Muscle of arm (tissue), 14 donors: ENCODE measurements at places on chromosomes 1 and 21. TPM values are rescaled to one million over a fixed set of nuclear protein-coding genes. Genes with fewer than 3 reads are reported as not detected.

DNA sequence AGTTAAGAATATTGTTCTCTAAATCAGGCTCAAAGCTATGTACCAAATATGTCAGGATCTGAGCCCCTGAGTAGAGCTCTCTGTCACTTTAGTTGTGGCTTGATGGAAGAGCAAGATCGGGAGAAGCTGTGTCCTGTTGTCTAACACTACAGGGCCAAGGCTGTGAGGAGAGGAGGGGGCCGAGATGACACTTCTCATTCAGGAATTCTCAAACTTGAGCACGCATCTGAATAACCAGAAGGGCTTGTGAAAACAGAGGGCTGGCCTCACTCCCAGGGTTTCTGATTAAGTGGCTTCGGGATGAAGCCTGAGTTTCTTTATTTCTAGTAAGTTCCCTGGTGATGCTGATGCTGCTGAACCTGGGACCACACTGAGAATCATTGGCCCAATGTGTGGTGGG is 209.2 kb upstream of the DAB1 start:
- DNase-seq, result no peak

DNA sequence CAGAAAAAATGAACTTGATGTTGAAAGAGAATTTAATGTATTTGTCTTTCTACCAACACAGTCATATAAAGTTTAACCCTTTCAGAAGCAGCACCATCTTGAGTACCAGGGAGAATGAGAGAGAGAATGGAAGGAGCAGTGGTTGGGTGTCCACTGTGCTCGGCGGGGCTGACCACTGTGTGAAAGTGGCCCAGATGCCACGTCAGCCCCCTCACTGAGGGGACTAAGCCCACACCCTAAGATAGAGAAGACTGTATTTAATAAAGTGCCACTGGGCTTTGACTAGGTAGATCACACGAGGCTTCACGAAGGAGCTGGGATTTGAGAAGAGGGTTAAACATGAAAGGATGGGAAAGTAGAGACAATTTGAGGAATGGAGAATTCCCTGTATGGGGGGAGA is 31.2 kb downstream of the BATF3 start:
- no peak for DNase-seq

- DNase-seq, result no peak
Measured at GRCh38 chr21:29080454-29080941, 7.0 kb upstream of the CCT8 start.

DNA sequence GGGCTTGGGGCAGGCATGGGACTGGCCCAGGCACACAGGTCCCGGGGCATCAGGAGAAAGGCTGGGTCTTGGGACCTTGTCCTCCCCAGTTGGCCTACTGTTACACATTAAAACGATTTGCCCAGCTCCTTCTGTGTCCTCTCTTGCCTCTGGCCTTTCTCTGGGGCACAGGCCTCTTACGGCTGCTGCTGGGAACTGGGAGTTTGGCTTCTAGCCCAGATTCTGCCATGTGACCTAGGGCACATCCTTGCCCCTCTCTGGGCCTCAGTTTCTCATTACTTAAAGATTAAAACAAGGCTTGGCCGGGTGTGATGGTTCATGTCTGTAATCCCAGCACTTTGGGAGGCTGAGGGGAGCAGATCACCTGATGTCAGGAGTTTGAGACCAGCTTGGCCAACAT is 14.0 kb downstream of the KDF1 start:
- no peak for DNase-seq

GRCh38 chr1:235857756-235858155 is 8.9 kb downstream of the LYST start:
- no peak for DNase-seq

The RGS13 gene
- not detected for polyA plus RNA-seq

DNA sequence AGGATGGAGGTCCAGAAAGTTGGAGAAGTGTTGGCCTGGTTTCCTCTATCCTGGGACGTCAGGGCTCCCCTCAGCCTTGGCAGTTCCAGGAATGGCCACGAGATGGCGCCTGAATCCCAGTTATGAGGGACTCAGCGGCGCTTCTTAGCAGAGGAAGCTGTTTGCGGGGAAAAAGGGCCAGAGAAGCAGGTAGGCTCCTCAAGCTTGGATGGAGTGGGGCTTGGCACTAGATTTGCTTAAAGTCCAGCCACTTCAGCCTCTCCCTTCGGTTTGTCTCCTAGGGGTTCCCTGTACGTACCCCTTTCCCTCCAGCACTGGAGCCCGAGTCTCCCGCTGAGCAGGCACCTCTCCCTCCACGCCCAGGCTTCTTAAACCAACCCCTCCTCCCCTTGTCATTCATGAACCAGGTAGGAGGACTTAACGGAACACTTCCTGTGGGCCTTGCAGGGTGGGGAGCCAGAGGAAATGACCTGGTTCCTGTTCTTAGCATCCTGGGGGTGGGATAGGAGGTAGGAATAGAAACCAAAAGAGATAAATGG is 32.0 kb upstream of the TENT5B start:
- peak; percentile 89 for DNase-seq

- no peak for DNase-seq
Measured at GRCh38 chr1:52911541-52911940, 10.0 kb downstream of the ECHDC2 start.

- DNase-seq, result no peak
Measured at GRCh38 chr1:78831731-78832360, 174.7 kb downstream of the ADGRL4 start.

DNA sequence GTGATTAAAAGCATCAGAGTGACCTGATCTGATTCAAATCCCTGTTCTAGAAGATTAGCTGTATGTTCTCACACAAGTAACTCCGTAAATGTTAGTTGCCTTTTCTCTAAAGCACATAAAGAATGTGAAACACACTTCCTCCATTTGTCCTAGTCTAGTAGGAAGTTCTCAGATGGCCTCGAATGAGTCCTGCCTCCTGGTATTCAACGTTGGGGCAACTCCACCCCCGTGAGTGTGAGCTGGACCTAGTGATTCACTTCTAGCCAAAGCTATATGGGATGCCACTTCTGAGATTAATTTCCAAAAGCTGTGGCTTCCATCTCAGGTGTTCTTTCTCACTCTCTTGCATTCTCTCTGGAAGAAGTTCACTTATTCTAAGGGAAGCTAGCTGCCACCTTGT is 267.6 kb downstream of the GPATCH2 start:
- DNase-seq, result no peak

GRCh38 chr1:221775206-221775605 is 33.3 kb upstream of the DUSP10 start:
- DNase-seq, result no peak

GRCh38 chr1:94332516-94332915 is 85.7 kb upstream of the ABCD3 start:
- no peak for DNase-seq

GRCh38 chr21:45035477-45035848 is 38.9 kb upstream of the ADARB1 start:
- DNase-seq, result no peak

- no peak for DNase-seq
Measured at GRCh38 chr1:14519976-14520375, 78.5 kb upstream of the KAZN start.

- DNase-seq, result no peak
Measured at GRCh38 chr1:38336301-38336923, 289.8 kb upstream of the POU3F1 start.

The CHIA gene
- not detected for polyA plus RNA-seq

DNA sequence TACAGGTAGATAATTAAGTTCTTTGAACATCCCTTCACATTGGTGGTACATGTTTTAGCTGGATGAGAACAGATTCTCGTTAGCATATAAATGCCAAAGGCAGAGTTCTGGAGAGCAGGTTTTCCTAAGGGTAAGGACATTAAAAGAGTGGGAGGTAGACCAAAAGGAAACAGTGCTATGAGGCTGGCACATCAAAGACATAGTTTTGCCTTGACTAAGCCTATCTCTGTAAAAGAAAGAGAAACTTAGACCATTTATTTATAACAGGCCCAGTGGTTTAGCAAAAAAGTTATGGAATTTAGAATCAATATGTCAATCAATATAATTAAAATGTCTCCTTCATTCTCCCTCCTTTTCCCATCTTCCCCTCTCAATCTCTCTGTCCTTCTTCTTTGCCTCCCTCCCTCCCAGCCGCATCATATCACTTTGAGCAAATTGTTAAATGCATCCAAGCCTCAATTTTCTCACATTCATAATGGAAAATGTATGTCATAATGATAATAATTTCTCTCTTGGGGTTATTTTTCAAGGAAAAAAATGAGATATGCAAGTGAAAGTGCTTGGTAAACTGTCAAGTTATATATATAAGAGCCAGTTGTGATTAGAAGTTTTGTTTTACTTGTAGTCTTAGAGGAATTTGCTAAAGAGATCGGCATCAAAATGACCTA is 209.9 kb upstream of the SGIP1 start:
- DNase-seq, result no peak

- no peak for DNase-seq
Measured at GRCh38 chr1:198278943-198279342, 122.1 kb downstream of the NEK7 start.

The KCNT2 gene
- polyA plus RNA-seq, result 8.4 TPM

- DNase-seq, result no peak
Measured at GRCh38 chr1:196400478-196401451, 207.5 kb downstream of the KCNT2 start.

- no peak for DNase-seq
Measured at GRCh38 chr1:21592086-21592865, 76.9 kb downstream of the RAP1GAP start.

The APCS gene
- not detected for polyA plus RNA-seq

- DNase-seq, result no peak
Measured at GRCh38 chr1:228939001-228939691, 203.9 kb downstream of the RHOU start.

DNA sequence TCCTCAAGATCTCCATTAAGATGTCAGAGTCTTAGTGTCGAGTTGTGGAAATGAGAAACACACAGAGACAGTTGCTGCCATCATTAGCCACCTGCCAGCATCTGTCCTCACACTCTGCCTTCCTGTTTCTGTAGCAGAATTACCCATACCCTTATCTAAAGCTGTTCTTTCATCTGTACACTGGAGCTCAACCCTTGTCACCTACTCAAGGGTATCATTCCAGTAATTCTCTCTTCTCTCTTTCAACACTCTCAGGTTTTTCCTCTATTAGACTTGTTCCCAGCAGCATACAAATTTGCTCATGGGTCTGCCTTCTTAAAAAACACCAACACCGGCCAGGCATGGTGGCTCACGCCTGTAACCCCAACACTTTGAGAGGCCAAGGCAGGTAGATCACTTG is 27.4 kb upstream of the RNF2 start:
- no peak for DNase-seq

The MYOG gene
- 506 TPM for polyA plus RNA-seq

DNA sequence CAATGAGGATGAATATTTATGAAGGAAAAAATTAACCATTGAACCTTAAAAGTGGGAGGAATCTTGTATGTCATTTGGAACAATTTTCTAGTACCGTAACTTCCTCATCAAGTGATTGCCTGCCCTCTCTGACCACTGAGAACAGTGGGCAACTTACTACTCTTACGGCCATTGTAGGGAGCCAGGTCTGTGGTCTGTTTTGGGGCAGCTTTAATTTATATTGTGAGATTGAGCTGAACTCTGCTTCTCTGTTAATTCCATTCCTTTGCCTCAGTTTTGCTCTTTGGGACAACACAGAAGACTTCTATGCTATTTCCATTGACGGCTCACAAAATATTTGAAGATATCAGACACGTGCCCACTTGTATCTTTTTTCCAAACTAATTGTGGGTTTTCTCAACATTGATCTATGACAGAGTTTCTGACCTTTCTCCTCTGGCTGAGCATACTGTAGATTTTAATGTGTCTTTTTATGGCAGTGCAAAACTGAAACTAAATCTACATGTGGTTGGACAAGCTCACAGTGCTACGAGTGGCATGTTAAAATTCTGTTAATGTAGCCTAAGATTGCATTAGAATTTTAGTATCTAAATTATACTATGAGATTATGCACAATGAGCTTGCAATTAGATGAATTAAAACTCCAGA is 27.8 kb upstream of the ZNF281 start:
- no peak for DNase-seq

The CLDN19 gene
- 2.0 TPM for polyA plus RNA-seq

The TTC22 gene
- polyA plus RNA-seq, result not detected

DNA sequence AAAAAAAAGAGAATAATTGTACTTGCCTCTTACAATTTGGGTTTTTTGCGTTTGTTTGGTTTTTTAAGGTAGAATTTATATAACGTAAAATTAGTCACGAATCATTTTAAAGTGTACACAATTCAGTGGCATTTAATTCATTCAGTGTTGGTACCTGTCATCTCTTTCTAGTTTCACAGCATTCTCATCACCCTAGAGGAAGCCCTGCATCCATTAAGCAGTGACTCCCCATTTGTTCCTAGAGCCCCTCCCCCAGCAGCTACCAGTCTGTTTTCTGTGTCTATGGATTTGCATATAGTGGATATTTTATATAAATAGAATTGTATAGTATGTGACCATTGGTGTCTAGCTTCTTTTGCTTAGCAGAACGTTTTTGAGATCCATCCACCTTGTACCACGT is 233.2 kb upstream of the FMN2 start:
- no peak for DNase-seq

- no peak for DNase-seq
Measured at GRCh38 chr1:231165371-231165770, 3.5 kb downstream of the TRIM67 start.

DNA sequence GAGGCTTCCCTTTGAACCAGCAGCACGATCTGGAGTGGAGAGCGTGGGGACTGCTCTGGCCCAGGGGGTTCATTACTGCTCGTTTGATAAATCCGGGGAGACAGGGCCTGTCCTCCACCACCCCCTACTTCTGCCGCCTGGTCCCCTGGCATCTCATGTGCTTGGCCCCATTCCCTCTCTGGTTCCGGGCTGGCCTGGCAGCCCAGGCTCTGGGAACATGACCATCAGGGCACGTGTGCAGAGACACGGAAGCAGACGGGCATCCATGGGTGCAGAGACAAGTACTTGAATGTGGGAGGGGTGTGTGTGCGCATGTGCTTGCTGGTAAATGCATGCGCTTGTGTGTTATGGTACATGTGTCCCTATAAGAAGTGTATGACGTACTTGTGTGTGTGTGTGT is 75.5 kb downstream of the KIRREL1 start:
- DNase-seq, result no peak

The TEX35 gene
- polyA plus RNA-seq, result not detected

DNA sequence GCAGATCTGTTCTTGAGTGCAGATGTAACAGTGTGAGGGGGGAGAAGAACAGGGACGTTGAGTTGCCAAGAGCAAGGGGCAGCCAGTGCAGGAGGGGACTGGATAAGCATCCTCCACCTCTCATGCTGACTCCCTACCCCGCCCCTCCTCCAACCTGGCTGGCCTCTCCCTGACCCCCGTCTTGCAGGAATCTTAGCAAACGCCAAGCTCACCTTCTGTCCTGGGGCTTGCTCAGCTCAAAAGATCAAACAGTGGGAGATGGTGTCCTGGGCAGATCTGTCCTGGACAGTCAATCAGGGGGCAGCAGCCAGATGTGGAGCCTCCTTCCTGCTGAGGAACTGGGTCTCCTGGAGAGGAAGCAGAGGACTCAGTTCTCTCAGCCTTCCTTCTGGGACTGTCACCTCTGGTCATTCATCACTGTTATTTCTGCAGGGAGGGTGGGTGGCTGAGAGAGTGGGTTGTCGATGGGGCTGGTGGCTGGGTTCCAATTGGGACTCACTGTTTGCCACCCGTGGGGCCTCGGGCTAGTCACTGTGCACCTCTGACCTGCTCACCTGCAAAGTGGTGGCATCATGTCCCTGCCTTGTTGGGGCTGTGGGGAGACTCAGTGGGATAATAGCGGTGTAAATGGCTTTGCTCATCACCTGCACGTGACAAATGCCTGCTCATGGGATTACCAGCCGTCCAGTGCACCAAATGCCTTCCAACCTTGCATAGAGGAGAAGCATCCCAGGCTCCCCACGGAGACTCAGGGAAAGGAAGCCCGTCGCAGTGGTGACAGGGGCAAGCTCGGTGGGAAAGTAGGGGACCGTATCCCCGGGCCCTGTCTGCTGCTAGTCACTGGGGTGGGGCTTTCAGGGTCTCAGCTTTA is 154.4 kb downstream of the PTPRU start:
- DNase-seq, result no peak

The RGL1 gene
- 33.0 TPM for polyA plus RNA-seq
